ENCODE measurements at places on chromosomes 5 and 9.

DNA sequence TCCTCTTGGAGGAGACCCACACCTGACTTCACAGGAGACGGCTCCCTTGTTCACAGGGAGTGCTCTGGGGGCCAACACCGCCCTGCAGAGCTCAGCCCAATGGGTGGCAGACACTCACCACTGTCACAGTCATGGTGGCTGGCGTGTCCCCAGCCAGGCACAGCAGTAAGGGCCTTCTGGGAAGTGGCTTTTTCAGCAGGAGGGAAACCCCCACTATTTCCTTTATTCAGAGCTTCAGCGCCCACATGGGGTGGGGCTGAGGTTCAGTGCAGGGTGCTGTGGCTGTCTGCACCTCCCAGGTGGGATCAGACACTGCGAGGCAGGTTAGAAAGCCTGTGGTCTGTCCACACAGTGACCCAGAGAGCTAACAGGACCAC is 3.6 kb upstream of the SNAPC4 start:
- no peak for DNase-seq

DNA sequence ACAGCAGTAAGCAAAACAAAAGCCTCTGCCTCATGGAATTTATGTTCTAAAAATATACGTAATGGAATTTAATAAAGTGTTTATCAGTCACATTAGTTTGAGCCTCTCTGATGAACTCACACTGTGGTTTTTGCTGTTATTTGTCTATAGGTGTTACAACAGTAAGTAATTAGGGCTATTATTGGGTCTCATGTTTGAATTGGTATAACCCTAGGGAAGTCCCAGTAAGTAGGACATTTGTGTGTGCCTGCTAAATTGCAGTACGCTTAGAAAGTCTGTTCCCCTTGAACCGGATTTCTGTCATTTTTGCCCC is 197.6 kb downstream of the NR3C1 start:
- DNase-seq = no peak

- no peak for DNase-seq
Observed at GRCh38 chr5:10700516-10700915, 60.5 kb downstream of the DAP start.

GRCh38 chr9:37667706-37668105 is 17.0 kb downstream of the FRMPD1 start:
- no peak for DNase-seq

DNA sequence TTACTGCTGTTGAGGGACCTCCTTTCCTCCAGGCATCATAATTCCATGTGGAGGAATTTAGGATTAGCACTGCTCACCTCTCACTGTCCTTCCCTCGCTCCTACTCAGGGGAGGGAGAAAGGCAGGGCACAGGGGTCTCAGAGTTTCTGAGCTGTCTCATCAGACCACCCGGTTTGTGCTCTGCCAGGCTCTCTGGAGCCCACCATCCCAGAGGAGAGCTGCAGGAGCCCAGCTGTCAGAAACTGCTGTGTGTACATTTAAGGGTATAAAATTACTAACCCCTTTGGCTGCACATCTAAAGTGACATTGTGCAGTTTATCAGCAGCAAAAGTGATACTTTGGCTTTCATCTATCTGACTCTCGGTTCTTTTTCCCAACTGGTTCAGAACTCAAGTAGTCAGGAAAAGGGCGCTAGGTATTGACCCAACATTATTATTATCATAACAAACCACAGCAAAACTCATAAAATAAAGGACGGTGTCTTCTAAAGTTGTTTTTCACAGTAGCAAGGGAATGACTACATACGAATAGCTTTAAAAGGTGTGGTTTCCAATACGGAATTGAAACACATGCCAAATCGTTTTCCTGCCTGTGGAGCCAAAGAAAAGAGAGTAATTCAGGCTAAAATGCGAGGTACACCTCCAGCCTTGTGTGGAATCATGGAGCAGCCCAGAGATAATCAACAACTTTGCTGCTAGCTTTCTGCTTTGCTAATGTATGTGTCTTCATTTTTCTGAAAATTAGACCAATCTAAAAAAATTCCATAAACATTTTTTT is 348.1 kb downstream of the TMEM167A start:
- no peak for DNase-seq

GRCh38 chr9:34163434-34163833 is 15.4 kb upstream of the UBAP1 start:
- DNase-seq = no peak

DNA sequence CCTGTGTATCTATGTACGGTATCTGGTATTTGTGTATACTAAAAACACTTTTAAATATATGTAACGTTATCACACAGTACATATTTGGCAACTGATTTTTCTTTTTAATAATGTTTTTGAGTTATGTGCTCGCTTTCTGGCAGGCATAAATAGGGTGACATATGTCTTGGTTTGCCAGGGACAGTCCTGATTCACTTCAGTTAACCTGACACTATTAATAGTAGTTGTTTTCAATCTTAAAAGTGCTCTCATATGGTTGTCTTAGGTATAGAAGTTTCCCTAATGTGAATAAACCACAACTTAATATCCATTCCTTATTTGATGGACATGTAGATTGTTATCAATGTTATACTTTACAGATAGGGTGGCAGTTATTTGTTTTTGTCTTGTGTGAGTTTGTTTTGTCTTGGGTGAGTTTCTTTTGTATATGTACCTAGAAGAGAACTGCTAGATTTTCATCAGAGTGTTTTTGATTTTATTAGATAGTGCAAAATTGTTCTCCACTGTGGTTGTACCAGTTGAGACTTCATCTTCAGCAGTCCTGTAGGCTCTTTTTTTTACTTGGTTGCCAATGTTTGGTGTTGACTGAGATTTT is 7.9 kb downstream of the G3BP1 start:
- no peak for DNase-seq

DNA sequence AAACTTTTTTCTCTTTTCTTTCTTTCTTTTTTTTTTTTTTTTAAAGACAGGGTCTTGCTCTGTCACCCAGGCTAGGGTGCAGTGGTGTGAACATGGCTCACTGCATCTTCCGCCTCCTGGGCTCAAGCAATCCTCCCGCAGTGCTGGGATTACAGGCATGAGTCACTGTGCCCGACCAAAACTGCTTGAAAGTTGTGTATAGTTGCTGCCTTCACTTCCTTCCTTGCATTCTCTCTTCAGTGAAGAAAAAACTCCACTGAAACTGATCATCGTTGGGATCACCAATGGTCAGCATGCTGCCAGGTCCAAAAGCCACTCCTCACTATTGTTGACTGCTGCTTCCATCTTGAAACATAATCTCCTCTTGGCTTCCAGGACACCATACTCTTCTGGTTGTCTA is 66.6 kb upstream of the CTNNA1 start:
- no peak for DNase-seq

- no peak for DNase-seq
Observed at GRCh38 chr5:141772281-141772680, 90.3 kb upstream of the ARAP3 start.

GRCh38 chr9:92968081-92968480 is 20.8 kb downstream of the FGD3 start:
- no peak for DNase-seq

DNA sequence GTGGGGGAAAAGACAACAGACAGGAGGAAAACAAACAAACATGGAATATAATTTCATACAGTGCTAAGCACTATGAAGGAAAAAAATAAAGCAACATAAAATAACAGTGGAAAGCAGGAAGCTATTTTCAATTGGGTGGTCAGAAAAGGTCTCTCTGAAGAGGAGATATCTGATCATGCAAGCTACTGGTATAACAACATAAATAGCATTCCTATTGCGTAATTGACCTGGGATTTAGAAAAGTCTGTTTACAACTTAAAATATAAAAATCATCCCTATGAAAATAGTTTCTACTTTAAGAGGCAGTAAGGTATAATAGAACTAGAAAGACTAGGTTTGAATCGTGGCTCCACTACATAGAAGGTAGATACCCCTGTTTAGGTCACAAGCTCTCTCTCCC is 61.4 kb downstream of the FBXW11 start:
- DNase-seq = no peak

GRCh38 chr5:177601577-177602457 is 1.9 kb downstream of the B4GALT7 start:
- DNase-seq = no peak

DNA sequence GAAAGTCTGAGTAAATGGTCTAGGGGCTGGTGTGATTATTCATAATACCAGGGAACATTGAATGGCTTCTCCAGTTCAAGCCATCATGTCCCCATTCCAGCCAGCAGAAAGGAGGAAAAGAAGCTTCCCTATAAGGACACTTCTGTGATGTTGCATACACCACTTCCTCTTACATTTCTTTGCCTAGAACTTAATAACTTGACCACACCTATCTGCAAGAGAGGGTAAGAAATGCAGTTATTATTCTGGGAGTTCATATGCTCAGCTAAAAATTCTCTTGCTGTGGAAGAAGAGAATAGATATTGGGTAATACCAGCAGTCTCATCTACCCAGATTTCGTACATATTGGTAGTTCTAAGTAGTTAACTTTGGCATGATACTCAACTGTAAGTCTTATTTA is 166.1 kb downstream of the SLC28A3 start:
- no peak for DNase-seq
